ENCODE measurements at places on chromosomes 1 and 21.

DNA sequence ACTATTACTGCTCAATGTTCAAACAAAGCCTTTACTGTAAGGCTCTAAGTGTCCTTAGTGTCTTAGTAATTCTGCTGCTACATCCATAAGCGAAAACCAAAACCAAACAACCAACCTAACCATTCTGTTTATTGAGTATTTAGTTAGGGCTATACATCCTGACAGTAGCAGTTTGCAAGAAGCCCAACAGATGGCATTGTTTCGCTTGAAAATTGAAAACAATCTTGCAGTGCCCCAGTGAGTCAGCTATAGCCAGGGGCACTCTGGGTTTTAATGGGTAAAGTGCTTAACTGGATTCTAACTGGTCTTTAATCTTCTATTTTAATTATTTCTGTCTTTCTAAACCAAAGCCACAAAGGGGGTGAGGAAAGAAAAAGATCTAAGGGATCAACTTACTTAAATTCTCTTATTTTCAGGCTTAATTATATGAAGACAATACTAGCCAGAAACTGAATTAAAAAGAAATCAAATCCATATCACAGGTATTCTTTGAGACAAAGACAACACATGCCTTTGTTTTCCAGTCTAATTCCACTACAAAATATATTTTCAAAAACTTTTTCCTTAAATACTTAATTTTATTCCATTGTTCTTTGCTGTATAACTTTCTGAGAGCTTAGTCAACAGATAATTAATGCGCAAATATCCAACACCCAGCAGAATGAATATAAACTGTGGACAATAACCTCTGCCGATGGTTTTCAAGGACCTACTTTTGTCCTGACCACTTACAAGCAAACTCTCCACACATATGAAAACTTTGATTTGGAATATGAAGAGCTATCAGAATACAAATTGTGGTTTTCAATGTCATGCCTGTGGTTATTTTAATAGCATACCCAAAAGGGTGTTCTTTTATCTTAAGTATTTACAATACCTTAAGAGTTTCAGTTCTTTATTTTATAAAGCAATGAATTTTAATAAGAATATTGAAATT lies 15.2 kb downstream of the POGZ start:
- DNase-seq = peak; percentile 55

GRCh38 chr1:22105611-22106207 lies 37.2 kb downstream of the WNT4 start:
- DNase-seq = peak; percentile 38

GRCh38 chr1:199978408-199978940 lies 49.0 kb upstream of the NR5A2 start:
- DNase-seq = no peak

GRCh38 chr1:62953633-62954032 lies 169.7 kb downstream of the ATG4C start:
- DNase-seq = no peak

DNA sequence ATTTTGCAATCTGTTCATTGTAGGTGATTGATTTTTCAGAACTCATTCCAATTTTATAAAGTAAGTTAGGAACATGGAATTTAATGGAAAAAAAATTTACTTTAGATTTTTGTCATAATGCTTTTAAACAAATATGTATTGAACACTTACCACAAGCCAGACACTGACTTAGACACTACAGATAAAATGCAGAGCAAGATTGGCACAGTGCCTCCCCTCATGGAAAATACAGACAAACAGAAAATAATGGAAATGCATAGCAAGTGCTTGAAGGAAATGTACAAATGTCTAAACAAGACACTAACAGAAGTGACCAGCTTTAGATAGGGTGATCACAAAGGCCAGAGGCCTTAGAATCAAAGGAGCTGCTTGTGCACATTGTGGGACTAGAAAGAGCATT lies 260.5 kb upstream of the ADGRL2 start:
- DNase-seq = no peak

DNA sequence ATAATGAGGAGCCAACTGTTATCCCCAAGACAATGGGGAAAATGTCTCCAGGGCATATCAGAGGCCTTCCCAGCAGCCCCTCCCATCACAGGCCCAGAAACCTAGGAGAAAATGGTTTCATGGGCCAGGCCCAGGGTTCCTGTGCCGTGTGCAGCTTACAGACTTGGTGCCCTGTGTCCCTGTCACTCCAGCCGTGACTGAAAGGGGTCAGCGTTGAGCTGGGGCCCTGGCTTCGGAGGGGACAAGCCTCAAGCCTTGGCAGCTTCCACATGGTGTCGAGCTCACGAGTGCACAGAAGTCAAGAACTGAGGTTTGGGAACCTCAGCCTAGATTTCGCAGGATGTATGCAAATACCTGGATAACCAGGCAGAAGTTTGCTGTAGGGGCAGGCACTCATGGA lies 18.1 kb downstream of the SIPA1L2 start:
- DNase-seq = no peak

GRCh38 chr21:25670726-25671125 lies 31.7 kb downstream of the JAM2 start:
- DNase-seq = no peak

DNA sequence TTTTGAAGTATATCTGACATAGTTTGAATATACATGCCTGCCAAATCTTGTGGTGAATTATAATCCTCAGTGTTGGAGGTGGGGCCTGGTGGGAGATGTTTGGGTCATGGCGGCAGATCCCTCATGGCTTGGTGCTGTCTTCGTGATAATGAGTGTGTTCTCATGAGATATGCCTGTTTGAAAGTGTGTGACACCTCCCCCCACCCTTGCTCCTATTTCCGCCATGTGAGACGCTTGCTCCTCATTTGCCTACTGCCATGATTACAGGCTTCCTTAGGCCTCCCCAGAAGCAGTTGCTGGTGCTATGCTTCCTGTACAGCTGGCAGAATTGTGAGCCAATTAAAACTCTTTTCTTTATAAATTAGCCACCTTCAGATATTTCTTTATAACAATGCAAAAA lies 436.6 kb upstream of the BEND5 start:
- DNase-seq = no peak

- no peak for DNase-seq
Observed at GRCh38 chr1:228958121-228958520, 222.8 kb downstream of the RHOU start.

GRCh38 chr1:53086491-53087070 lies 24.6 kb downstream of the PODN start:
- DNase-seq = no peak

DNA sequence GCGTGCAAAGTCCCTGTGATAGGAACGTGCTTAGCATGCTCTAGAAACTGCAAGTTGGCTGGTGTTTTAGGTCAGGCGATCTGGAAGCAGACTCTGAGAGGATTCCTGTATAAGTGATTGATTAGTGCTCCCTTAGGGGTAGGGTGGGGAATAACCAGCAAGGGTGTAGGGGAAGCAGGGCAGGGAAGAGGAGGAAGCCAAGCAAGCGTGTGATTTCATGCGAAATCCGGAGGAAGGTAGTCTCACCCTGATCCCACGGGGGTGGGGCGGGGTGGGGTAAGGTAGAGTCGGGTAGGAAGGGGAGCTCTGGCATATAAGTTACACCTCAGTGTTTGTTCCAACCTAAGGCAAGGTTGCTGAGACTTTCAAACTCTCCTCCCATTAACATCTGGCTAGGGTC lies 24.9 kb upstream of the CTPS1 start:
- no peak for DNase-seq

DNA sequence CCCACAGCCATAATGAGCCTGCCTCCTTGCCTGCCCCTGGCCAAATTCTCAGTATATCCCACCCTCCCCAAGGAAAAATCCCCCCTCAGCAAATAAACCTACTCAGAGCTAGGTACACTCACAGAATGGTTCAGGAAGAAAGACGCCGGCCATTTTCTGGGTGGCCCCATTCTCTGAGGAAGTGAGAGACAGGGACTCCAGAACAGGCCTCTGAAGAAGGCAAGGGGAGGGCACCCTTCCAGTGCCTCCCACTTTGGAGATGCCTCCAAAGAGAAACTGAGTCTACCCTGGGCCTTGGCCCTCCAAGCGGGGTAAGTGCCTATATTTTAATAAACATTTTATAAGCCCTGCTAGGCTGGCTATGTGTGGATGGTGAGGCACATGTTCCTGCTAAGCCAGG lies 2.3 kb downstream of the PACC1 start:
- DNase-seq = no peak

DNA sequence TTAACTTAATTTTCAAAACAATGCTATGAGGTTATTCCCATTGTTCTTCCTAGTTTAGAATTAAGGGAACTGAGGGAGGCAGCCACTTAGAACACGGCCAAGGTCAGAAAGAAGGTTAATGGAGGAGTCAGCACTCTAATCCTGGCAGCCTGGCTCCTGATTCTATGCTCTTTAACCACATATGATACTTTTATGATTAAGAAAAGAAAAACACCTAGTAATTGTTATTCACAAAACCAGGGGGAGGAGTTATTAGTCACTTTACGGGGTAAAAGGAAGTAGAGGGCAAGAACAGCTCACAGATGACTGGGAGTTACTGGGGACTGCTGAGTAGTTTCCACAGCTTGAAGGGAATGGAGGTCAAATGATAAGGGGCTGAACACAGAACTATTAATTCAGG lies 38.6 kb downstream of the GADD45A start:
- no peak for DNase-seq

- no peak for DNase-seq
Observed at GRCh38 chr1:17919525-17920439, 164.6 kb downstream of the ACTL8 start.

DNA sequence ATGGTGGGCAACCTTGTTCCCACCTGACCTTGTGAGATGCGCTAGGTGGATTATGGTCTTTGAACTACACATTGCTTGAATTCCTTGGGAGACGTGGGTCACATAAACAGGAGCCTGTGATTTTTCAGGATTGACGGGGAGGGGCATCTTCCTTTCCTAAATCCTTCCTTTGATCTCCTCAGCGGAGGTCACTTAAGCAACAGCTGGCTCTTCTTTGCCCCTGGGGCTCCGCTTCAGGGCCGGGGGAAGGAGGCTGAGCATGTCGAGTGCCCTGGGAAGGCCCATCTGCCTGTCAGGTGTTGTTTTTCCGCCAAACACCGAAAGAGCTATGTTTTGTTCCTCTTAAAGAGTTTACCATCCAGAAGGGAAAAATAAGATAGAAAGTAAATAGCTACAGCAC lies 40.6 kb downstream of the KIF26B start:
- DNase-seq = no peak

DNA sequence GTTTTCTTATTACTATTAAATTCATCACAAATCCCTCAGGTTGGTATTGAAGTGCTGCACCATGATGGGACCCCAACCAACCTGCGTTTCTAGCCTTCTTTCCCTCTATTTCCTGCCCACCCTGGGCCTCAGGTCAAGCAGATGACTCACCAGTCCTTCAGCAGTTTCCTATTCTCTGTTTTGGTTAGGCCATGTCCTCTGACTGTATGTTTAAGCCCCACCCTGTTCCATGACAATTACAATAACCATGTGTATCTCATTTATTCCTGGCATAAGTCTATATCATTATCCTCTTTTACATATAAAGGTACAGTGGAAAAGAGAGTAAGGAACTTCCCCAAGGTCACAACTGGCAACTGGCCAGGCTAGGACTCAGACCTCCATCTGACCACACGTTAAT lies 5.3 kb upstream of the FAM78B start:
- no peak for DNase-seq

DNA sequence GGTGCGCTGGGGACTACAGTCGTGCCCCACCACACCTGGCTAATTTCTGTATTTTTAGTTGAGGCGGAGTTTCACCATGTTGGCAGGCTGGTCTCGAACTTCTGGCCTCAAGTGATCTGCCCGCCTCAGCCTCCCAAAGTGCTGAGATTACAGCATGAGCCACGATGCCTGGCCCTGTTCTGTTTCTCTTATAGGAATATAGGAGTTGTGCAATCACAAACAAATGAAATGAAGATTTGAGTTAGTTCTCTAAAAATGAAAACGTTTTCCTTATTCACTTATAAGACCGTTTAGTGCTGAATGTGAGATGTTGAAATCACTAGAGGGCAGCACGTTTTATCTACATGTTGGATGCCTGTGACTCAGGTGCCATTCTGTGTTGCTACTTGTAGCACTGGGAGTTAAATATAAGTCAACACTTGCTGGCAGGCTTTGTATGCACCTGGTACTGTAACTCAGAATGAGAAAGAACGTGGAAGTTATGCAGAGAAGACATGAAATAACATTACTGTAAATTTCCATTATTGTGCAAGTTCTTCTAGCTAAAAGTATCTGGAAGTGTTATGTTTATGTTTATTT lies 45.8 kb downstream of the MIGA1 start:
- DNase-seq = no peak

- DNase-seq = no peak
Observed at GRCh38 chr1:184215274-184215925, 163.9 kb downstream of the TSEN15 start.

DNA sequence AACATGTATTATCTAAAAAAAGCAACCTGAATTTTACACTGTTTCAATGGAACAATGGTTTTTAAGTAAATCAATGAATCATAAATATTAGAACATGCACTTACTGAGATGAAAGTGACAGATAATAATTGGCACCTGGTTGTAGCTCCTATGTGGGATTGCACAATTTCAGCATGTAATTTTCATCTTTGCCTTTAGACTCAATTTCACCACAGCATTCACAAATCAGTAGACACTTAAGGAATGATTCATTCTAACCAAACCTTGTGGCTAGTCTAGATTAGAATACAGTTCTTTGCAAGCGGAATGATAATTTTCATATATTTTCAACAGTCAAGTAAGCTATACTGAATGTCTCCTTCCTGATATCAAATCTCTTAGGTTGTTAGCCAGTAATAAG lies 853.4 kb downstream of the KCNT2 start:
- no peak for DNase-seq

DNA sequence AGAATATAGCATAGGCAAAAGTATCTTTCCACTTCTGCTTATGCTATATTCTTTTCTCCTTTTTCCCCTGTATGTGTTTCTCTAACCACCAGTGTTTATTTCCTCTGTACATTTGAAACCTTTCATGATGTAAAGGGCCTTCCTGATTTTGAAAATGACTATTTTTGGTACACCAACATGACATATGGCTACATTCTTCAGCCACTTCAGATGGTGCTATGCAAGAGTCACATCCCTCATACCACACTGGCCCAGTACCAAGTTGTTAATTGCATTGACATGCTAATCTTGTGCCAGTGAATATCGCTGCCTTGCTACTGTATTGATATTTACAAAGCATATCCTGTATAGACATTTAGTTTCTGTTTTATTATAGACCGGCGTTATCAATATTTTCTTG lies 408.7 kb downstream of the NCAM2 start:
- DNase-seq = no peak

GRCh38 chr1:194474701-194475100 lies 1288.3 kb upstream of the B3GALT2 start:
- no peak for DNase-seq

DNA sequence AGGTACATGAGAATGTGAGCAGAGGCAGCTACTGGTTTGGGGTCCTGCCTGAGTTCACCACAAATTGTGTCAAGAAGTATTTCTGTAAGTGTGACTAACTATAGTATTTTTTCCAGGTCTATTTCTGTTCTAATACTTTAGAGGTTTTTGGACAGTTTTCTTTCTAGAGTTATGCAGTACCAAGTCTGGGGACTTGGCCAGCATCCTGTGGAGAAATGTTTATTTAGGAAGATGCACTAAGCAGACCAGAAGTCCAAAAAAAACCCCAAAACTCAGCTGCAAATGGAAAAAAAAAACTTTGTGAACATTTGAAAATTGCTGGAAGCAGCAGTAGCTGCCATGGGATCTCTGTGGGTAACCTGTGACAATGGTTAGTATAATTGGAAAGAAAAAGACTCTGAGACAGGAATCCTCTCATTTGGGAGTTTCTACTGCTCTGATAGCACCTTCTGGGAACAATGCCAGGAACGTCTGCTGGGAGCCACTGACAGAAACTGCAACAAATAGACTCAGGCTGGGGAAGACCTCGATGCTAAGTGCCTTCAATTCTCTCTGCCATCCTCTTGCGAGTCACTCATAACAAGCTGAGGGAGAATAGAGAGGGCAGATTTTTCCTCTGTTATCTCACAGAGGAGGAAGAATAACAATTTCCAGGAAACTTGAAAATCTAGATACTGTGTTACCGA lies 37.6 kb downstream of the OR10R2 start:
- DNase-seq = no peak

All from activated CD4-positive, alpha-beta T cell treated with anti-CD3 and anti-CD28 coated beads for 4 hours (primary cell).